ENCODE measurements at places on chromosomes 5 and 9.

- DNase-seq: no peak
These were observed 21.1 kb downstream of the ACO1 start for GRCh38 chr9:32405506-32405905.

- DNase-seq: no peak
These were observed 4.4 kb downstream of the NEURL1B start for GRCh38 chr5:172645271-172646055.

- DNase-seq: no peak
These were observed 6.1 kb downstream of the DNAJB5 start for GRCh38 chr9:34995670-34996060.

DNA sequence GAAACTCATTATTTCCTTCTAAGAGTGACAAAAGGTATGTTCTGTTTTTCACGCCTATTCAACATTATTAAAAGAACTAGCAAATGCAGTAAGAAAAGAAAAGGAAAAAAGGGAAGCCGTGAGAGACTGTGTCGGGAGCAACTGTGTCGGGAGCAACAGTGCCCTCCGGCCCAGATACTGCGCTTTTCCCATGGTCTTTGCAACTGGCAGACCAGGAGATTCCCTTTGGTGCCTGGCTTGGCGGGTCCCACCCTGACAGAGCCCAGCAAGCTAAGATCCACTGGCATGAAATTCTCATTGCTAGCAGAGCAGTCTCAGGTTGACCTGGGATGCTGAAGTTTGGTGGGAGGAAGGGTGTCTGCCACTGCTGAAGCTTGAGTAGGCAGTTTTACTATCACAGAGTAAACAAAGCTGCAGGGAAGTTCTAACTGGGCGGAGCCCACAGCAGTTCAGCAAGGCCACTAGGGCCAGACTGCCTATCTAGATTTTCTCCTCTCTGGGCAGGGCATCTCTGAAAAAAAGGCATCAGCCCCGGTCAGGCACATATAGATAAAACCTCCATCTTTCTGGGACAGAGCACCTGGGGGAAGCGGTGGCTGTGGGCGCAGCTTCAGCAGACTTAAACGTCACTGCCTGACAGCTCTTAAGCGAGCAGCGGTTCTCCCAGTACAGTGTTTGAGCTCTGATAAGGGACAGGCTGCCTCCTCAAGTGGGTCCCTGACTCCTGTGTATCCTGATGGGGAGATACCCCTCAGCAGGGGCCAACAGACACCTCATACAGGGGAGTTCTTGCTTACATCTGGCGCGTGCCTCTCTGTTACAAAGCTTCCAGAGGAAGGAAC lies 1237.4 kb upstream of the CDH18 start:
- no peak for DNase-seq

- no peak for DNase-seq
These were observed 71.2 kb downstream of the ANKRD55 start for GRCh38 chr5:56161927-56162326.

DNA sequence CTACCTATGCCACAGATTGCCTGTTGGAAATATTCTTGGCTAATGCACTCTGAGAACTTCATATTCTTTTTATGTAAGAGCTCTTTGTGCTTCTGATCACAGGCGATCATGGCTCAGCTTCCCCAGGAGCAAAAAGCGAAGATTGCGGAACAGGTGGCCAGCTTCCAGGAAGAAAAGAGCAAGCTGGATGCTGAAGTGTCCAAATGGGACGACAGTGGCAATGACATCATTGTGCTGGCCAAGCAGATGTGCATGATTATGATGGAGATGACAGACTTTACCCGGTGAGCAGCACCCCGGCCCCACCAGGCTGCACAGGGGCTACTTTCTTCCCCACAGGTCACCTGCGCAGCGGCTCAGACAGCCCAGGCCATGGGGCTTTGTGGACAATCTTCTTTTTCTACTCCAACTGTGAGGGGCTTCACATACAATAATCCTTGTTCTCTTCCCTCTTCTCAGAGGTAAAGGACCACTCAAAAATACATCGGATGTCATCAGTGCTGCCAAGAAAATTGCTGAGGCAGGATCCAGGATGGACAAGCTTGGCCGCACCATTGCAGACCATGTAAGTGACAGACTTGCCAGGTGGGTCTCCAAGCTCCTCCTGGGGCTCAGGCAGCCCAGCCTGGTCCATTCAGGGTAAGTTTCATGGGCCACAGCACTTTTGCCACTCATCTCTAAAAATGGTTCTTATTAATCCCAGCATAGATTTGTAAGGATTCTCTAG lies 55.4 kb upstream of the LRRTM2 start:
- no peak for DNase-seq

DNA sequence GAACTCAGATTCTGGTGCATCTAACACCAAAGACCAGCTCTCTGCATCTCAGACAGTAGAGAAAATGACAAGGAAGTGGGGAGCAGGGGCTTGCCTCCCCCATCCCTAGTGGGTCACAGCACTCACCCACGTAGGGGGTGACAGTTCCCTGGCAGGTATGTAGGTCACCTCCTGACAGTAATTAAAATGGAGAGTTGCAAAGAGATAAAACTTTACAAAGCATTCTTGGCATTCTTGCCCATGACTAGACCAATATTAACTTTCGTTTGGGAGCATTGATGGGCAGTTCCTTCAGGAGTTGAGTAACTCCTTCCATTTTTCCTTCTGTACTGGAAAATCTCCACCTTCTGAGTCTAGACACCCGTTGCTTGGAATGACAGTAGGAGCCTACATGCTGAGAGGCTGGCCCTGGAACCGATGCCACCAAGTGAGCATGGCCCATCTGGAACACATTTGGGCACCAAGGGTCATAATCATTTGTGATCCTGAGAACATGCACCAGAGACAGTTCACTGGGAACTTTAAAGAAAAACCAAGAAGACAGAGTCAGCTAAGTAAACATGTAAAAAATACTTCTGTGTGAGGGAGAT lies 81.5 kb upstream of the MSX2 start:
- no peak for DNase-seq
